NCI-H187 treated with DMSO at 0.1 percent for 48 hours (cell line): ENCODE measurements at places on chromosomes 16 and 17.

DNA sequence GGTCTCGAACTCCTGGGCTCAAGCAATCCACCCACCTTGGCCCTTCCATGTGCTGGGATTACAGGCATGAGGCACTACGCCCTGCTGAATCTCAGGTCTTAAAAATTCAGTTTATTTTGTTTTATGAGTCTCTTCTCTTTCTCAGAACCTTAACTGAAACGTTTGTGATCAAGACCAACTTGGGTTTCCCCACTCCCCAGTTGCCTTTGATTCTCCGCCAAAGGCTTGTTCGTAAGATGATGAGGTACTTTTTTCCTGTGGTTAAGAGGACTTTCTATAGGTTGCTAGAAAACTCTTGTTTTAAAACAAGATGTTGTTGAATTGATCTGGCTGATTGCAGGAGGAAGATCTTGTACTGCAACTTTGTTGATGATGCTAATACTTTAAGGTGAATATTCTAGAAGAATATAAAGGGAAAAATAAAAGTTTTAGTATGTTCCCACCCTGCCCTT is 11.7 kb downstream of the ABCC1 start:
- no peak for DNase-seq

DNA sequence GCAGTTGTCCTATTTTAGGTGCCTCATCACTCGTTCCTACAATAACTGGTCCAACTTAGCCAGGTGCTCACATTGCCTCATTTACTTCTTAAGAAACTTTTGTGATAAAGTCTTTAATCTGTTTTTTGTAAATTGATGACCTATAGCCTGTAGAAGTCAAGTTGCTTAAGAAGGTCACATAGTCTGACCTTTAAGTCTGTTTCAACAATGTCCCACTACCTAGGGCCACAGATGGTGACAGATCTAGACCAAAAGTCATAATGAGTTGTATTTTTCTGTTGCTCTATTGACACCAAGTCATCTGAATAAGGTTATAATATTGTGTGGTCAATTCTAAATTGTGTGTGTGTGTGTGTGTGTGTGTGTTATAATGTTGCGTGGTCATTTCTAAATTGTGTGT is 45.1 kb downstream of the ABCA9 start:
- DNase-seq = no peak

GRCh38 chr17:75869282-75870141 is 8.9 kb downstream of the TRIM47 start:
- no peak for DNase-seq

DNA sequence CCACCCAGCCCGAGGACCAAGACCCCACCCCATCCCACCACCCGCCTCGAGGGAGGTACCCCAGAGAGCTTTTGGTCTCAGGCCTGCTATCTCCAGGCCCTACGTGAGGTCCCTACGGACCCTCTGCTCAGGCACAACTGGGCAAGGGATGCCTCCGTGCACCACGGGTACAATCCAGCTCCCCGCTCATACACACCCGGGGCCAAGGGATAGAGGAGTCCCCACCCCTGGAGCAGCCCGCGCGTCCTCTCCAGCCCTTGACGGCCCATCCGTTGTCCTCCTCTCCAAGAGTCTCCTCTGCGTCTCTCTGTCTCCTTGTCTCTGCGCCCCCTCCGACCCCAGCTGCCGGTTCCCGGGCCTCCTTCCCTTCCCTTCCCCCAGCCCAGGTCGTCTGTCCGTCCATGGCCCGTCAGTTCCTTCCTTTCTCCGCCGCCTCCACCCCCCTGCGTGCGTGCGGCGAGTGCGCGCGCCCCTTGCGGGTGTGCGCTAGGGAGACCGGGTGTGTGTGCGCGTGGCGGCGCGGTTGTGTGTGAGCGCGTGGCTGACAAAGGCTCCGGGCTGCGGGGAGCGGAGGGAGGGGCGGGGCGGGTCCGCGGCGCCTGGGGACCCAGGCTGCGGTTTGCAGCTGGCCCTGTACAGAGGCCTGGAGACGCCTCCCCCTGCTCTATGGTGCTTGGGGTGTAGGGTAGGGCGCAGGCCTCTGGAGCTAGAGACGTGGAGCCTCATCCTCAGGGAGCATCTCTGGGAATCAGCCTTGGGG is 930 bp downstream of the SPNS2 start:
- DNase-seq = no peak

- DNase-seq = peak; percentile 89
Measured at GRCh38 chr17:80760511-80760911, 215.9 kb downstream of the RPTOR start.

- no peak for DNase-seq
Measured at GRCh38 chr16:31265329-31266245, 5.8 kb downstream of the ITGAM start.

- no peak for DNase-seq
Measured at GRCh38 chr17:74085434-74085833, 118.0 kb upstream of the RPL38 start.

- no peak for DNase-seq
Measured at GRCh38 chr16:49576173-49576494, 202.5 kb downstream of the C16orf78 start.

- DNase-seq = no peak
Measured at GRCh38 chr16:87303962-87304521, 13.2 kb downstream of the C16orf95 start.

DNA sequence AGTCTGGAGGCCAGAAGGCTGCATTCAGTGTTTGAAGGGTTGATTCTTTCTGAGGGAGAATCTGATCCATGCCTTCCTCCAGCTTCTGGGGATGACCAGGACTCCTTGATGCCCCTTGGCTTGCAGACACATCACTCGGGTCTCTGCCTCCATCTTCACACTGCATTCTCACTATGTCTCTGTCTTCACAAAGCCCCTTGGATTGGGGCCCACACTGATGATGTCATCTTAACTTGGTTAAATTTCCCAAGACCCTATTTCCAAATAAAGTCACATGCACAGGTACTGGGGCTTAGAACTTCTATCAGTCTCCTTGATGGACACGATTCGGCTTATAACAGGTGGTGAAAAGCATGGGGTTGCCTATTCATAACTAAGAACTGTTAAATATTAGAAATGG is 112.1 kb upstream of the MYOCD start:
- no peak for DNase-seq

DNA sequence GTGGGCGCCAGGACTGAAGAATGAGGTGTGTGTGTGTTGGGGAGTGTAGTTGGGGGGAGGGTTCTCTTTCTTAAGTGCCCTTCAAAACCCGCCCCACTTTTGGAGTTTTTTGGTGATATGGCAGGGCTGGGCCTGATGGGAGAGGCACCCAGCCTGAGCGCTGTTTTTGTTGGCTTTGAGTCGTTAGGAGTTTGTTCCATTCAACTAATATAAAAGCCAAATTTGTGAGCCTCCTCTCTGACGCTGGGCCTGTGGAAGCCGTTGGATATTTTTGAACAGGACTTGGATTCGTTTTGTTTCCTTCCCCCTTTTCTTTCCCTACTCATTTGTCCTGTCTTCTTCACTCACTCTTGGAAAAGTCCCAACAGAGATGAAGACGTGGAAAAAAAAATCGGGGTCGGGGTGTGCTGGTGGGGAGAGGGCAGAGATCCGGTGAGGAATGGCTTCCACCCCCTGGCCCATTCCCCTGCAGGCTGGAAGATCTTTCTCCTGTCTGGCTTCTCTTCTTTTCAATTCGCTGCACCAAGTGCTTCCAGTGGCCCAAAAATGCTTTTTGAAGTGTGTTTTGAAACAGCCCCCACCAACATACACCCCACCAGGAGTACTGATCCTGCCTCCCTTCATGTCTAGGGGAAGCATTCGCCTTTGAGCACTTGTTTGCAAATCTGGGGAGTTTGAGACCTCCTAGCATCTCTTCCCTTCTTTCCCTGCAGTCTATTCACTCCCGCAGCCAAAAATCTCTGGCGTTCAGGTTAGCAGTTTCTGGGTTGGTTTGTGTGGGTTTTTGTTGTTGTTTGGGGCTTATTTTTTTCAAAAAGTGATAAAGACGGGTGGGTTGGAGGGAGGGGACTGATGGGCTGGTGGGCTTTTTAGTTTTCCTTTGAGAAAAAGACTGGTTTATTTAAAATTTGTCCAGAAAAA is 2.6 kb downstream of the FZD2 start:
- DNase-seq = no peak

- no peak for DNase-seq
Measured at GRCh38 chr16:73015612-73016487, 32.1 kb downstream of the ZFHX3 start.

DNA sequence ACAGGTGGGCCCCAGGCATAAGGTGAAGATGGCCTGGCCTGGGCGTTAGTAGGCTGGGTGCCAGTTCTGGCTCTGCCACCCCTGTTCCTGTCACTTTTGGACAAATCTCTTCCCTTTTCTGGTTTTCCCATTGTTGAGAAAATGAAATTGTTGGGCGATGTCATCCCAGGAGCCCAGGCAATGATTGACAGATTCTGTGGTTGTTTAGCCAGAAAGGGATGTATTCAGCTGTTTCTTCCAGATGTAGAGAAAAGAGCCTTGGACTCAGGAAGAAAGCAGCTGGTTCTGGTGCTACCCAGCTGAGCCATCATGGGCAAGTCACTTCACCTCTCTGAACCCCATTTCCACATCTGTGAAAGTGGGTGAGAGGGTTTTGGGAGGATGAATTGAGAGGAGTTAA is 60.1 kb upstream of the MRTFB start:
- no peak for DNase-seq

DNA sequence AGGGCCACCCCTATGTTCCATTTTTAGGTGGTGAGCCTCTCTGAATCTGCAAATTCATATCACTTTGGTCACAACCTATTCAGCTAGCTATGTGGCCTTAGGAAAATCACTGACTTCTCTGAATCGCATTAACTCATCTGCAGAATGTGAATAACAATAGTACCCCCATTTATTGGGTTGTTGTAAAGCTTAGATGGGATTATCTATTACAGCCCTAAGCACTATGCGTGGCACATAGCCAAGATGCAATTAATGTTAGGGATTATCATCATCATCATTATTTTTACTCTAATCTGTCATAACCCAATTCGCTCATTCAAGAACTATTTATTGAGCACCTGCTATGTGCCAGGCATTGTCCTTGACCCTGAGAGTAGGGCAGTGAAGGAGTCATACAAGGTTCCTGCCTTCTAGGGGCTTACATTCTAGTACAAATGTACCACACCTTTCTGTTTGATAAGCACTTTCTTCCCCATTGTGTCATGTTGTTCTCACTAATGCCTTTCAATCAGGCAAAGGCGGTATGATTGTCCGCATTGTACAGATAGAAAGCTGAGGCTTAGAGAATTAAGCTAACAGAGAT is 38.5 kb downstream of the CHD9 start:
- DNase-seq = no peak

DNA sequence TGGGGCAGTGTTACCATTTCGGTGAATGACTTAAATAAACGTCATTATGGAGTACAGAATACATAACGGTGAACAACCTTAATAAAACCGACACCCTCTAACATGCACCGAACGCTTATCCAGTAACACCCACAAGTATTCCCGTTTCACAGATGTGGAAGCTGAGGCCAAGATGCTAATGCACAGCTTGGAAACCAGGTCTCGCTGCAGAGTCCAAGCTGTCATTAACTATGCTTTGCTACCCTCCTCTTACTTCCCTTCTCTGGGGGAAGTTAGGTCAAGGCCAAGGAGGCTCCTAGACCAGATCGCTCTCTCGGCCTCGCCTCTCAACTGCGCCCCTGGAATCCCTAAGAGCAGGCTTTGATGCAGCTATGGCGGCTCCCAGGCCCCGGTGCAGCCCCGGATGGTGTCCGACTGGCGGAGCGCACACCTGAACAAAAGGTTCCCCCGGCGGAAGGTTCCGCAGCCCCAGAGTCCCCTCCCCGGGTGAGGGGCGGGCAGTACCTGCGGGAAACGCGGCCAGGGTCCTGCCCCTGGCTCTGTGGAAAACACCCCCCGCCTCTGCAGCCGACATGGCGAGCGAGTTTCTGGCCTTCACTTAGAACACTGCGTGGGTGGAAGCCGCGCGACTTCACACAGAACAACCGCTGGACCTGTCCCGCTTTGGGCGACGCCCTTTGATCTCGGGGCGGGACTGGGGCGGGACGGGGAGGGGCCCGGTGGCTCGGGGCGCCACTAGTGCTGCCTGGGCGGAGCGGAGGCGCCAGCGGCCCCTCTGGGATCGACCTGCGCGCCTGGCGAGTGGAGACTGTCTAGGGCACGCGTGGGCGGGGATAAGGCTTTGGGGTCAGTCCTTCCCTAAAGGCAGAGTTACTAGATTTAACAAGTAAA is at the start of gene CPPED1:
TSS of gene CPPED1 (minus strand) at position 685 of the 891 bp plus-strand sequence. CDS start at position 574, 111 bp downstream.
- peak; percentile 51 for DNase-seq

DNA sequence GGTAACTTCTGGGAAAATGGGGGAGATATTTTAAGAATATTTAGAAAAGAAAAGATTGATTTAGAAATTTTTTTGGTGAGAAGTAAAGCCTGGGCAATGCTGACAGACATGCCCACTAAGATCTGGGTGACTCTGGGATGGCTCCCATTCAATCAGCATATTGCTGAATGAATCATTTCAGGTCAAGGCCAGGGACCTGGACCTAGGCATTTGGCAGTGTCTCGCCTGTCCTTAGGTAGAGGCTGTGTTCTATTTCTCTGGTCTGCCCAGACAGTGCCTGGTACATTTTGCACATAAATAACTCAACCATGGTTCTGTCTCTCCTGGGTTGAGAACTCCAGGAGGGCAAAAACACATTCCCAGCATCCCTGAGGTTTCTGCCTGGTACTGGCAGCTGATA is 39.9 kb downstream of the SMPD3 start:
- DNase-seq = no peak

- DNase-seq = no peak
Measured at GRCh38 chr17:44167181-44167861, 3.2 kb upstream of the ASB16 start.

DNA sequence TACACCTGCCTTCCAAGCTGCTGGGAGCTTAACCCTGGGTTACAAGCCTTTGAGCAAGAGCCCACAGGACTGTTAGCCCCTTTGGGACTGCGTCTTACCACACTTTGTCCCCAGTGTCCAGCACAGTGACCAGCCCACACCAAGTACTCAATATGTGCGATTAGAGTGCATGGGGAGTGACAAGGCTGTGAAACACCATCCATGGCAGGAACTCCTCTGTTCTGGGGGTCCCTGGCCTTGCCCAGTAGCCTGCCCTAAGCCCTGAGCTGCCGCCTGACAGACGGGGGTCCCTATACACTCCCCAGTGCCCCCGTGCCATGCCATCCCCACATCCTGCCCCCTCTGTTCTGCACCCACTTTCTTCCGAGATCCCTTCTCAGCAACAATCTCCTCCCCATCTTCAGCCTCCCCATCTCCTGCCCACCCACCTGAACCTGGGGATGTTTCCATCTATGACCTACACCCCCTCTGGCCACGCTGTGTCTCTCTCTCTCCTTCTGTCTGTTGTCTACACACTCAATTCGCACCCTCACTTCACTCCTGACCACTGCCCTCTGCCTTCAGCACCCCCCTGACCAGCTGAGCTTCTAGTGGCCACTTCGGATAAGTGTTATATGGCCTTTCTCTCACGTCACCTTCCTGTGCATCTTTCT is 112.9 kb upstream of the SMURF2 start:
- DNase-seq = no peak

- no peak for DNase-seq
Measured at GRCh38 chr16:3873482-3874173, 6.9 kb downstream of the CREBBP start.

- DNase-seq = no peak
Measured at GRCh38 chr17:83012868-83013778, 66.3 kb upstream of the METRNL start.
